Caki2 (cell line): ENCODE measurements at places on chromosomes 6 and 20. TPM values are rescaled to one million over a fixed set of nuclear protein-coding genes. Genes with fewer than 3 reads are reported as not detected.

The TCF15 gene
- total RNA-seq = not detected in 2 replicates

The ARFGEF3 gene
- 4.5 and 5.5 TPM in 2 replicates for total RNA-seq

The ADGRB3 gene
- total RNA-seq = 0.24 TPM in 1 of 2 replicates, not detected in the other

The DDO gene
- 2.1 and 6.9 TPM in 2 replicates for total RNA-seq

The ZNF391 gene
- total RNA-seq = 0.06 and 4.0 TPM in 2 replicates

The CLPSL2 gene
- not detected in 2 replicates for total RNA-seq

The SUMO4 gene
- not detected in 2 replicates for total RNA-seq

The SIRPG gene
- not detected in 2 replicates for total RNA-seq

The TNNC2 gene
- total RNA-seq = not detected in 2 replicates

The NNAT gene
- not detected in 2 replicates for total RNA-seq

The DNMT3B gene
- 52.7 and 54.1 TPM in 2 replicates for total RNA-seq

The HDDC2 gene
- total RNA-seq = 257 and 294 TPM in 2 replicates

The HRH3 gene
- total RNA-seq = not detected in 2 replicates

The HDGFL1 gene
- not detected in 2 replicates for total RNA-seq

The PSORS1C1 gene
- total RNA-seq = 0.20 and 1.8 TPM in 2 replicates

The PPP1R3G gene
- total RNA-seq = 0.14 and 0.26 TPM in 2 replicates

The KCNK5 gene
- 0.74 and 3.0 TPM in 2 replicates for total RNA-seq

The TRAPPC3L gene
- not detected in 2 replicates for total RNA-seq

The BNIP5 gene
- not detected in 2 replicates for total RNA-seq

The NINL gene
- total RNA-seq = 9.2 and 12.9 TPM in 2 replicates

The DAAM2 gene
- not detected in 2 replicates for total RNA-seq

The RAB44 gene
- not detected in 2 replicates for total RNA-seq

The KIAA1755 gene
- 0.20 TPM in 1 of 2 replicates, not detected in the other for total RNA-seq

The AVP gene
- total RNA-seq = not detected in 2 replicates

The STMN3 gene
- 70.6 and 73.0 TPM in 2 replicates for total RNA-seq

The GABRR1 gene
- 0.61 TPM in 1 of 2 replicates, not detected in the other for total RNA-seq

The LEMD2 gene
- total RNA-seq = 150 and 167 TPM in 2 replicates

The TTLL9 gene
- total RNA-seq = 0.20 TPM in 1 of 2 replicates, not detected in the other

The CASS4 gene
- total RNA-seq = not detected in 2 replicates

The BCAS1 gene
- not detected in 2 replicates for total RNA-seq

The LY6G6F gene
- total RNA-seq = not detected in 2 replicates

The EPB41L1 gene
- 44.7 and 54.4 TPM in 2 replicates for total RNA-seq

The BTBD9 gene
- 9.7 and 17.0 TPM in 2 replicates for total RNA-seq

The C20orf204 gene
- 1.6 TPM in 1 of 2 replicates, not detected in the other for total RNA-seq

The FGD2 gene
- not detected in 2 replicates for total RNA-seq

The TREM1 gene
- total RNA-seq = not detected in 2 replicates

The FRMD1 gene
- not detected in 2 replicates for total RNA-seq

The VSTM2L gene
- not detected in 2 replicates for total RNA-seq

The RAET1L gene
- total RNA-seq = not detected in 2 replicates

The PRKN gene
- 1.0 and 1.1 TPM in 2 replicates for total RNA-seq

The CALHM4 gene
- not detected in 2 replicates for total RNA-seq

The TREM2 gene
- total RNA-seq = not detected in 2 replicates

The MBOAT1 gene
- 13.3 and 14.7 TPM in 2 replicates for total RNA-seq

The AHI1 gene
- total RNA-seq = 3.3 and 11.7 TPM in 2 replicates
